ENCODE measurements at places on chromosomes 3 and 15.

DNA sequence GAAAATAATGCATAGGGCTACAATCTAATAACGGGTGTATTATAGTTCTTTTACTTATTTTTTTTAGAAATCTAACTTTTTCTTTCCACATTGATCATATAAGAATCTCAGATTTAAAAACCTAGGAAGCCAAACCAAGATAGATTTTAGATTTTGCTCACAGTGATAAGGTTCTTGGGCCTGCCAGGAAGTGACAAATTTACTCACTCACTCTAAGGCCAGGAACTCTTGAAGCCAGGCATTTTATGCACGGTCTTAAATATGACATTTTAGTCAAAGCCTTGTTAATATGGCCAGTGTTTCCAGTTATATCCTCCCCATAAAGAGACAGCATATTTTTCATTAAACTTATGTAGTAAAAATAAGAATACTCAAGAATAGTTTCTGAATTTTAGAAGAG, 271.4 kb downstream of the SQOR start:
- DNase-seq = no peak

- no peak for DNase-seq
These were observed 2.9 kb downstream of the ADPRH start for GRCh38 chr3:119582178-119582577.

DNA sequence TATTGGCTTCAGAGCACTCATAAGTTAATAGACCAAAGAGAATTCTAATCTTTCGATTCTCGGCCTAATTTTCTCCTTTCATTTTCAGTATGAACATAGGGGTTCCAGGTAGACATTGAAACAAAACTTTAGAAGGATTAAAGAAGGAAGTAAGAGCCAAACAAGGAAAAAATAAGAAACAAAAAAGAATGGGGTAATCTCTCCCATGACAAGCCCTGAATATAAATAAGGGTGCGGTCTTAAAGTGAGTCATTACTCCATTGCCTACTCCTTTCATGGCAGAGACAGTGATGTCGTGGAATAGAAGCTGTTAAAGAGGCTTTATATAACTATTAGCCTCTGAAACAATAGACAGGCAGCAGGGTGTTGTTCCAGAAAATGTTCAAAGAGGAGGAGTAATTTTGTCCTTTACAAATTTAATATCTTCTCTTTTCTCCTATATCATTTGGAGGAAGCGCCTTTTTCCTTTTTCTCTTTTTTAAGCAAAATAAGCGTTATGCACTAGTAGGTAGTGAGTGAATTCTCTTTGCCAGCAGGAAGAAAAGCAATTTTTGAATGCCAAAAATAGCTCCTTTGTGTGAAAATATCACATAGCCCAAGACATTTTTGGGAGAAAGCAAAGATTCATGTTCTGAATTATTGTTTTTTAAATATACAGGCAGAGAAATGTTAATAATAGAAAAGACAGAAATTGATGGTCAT, 607.9 kb upstream of the KCNMB2 start:
- no peak for DNase-seq

- no peak for DNase-seq
These were observed 321.9 kb upstream of the CCDC54 start for GRCh38 chr3:107055181-107055942.

DNA sequence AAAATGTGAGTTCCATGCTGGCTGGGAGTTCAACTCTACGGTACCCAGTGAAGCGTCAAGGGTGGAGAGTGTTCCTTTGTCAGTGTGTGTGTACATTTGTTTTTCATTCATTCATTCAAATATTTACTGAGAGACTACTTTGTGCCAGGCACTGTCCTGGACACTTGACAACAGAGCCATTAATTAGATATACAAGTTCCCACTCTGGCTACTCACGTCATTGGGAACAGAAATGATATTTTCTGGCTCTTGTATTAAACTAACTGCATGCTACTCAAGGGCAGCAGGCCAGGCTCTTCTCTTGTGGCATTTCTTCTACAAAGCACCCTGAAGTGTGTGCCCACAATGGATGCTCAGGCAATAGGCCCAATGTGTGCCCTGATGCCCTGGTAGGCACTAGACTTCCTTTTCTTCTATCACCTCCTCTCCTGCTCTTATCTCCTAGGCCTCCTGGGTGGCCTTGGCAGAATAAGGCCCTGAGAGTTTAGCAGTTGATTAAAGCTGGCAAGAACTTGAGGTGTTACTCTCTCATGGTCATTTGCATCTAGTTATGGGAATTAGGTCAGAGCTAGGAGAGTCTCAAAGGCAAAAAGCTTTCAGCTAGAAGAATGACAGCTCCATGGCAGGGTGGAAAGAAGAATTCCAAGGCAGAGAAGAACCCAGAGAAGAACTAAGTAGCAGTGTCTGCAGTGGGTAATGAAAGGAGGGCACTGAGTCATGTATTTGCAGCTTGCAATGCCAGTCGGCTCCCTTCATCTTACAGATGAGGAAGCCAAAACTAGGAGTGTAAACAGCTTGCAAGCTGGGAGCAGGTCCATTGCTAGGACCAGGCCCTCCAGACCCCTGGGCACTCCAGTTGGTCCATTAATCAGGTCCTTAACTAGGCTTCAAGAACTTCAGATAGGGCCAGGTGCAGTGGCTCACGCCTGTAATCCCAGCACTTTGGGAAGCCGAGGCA, 14.0 kb upstream of the SMAD3 start:
- DNase-seq = no peak

DNA sequence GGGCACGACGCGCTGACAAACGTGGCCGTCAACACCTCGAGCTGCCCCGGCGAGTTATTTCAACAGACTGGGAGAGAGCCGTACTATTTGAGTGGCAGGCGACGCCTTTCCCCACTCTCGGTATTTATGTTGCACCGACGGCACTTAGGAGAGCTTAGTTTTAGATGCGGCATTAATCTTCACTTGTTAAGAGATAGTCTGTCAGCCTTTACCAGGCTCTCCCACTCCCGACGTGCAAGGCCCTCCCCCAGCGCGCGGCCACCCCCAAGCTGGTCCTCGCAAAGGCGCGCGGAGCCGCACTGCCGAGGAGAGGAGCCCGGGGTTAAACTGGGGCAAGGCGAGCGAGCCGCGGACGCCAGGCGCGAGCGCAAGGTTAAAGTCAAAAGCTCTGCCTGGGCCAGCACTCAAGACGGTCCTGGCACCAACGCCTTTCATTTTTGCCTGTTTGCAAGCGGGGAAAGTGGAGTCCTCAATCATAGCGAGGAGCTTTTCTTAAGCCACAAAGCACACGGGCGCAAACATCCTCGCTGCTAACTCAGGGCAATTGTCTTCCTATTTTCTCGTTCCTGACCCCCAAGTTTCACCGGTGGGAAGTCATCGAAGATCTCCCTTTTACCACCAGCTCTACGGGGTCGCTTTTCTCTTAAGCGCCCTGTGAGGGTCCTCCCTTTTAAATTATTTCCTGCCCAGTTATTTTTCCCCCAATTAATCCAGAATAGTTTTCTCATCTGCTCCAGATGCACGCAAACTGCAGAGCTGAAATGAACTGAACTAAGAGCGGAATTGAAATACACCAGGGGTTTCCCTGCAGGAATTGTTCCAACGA, 86.6 kb downstream of the NR2F2 start:
- DNase-seq = no peak

GRCh38 chr15:57595011-57595866, 3.5 kb downstream of the MYZAP start:
- DNase-seq = no peak

DNA sequence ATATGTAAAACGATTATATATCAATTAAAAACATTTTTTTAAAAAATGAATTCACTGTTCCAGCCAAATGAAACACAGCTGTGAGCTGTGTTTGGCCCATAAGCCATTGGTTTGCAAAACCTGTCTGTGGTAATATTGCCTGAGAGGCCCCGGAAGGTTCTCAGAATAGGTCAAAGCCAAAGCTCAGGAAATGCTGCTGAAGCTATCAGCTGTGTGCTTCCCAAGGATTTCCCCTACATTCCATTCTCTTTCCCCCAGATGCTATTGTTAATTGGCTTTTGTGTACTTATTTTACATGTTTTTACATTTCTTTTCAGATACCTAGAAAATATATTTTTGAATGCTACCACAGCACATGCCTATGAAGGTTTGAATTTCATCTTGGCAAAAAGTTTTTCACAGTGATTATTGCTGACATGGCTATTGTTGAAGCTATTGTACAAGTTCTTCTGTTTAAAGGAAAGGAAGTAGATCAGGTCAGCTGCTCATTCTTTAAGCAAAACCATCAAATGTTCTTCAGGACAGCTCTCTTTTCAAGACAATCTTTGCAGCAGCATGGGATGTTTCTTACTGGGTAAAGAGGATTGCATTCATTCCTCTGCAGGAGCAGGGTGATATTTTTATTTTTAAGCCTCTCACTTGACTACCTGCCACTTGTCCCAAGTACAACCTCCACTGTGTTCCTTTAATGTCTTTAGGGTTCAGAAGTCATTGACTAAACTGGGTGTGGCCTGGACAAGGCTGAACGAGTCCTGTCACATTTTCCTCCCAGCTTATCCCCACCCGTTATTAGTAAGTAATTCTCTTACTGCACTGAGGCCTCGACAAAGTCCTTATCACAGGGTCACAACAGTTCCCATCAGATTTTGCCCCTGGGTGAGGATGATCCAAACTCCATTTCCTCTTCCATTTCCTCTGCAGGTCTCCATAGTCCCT, 26.3 kb upstream of the BNC1 start:
- DNase-seq = no peak

- DNase-seq = no peak
These were observed 17.6 kb upstream of the CCDC174 start for GRCh38 chr3:14633819-14634424.

DNA sequence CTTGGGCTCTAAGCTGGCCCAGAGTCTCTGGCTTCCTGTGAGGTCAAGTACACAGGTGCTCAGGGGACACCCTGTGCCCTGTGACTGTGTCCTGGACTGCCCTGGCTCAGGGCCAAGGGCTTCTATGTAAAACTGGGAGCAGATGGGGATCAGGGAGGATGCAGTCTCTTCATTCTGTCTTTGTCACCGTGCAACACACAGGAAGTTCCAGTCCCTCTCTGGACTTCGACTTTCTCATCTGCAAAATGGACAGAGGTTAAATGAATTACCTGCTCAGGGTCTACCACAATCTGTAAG, 61.9 kb upstream of the TLE3 start:
- DNase-seq = no peak

- no peak for DNase-seq
These were observed 19.0 kb upstream of the CSTA start for GRCh38 chr3:122305818-122306621.

DNA sequence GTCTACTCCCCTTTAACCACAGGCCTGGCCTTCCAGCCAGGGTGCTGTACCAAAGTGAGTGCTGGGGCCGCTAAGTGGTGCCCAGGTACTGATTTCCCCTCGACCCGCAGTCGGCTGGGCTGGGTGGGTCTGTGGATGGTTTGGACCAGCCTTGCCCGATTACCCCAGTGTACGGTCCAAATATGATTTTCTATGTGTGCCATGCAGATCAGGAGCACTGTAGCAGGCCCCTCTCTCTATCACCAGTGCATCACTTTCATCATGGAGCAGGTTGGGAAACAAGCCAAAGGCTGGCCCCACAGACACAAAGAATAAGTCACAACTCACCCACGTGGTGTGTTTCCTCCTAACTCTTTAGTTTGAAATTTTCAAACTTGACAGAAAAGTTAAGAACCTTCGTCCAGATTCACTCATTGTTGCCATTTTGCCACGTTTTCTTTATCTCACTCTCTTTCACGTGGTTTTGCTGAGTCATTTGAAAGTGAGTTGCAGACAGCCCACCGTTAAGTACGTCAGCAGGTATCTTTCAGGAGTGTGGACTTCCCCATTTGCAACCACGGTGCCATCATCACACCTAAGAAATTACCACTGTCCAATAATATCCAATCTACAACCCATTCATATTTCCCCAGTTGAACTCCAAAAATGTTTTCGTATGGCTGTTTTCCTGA, 37.0 kb downstream of the ZNF710 start:
- DNase-seq = no peak

- no peak for DNase-seq
These were observed 677.5 kb downstream of the ZPLD1 start for GRCh38 chr3:103112273-103112672.

DNA sequence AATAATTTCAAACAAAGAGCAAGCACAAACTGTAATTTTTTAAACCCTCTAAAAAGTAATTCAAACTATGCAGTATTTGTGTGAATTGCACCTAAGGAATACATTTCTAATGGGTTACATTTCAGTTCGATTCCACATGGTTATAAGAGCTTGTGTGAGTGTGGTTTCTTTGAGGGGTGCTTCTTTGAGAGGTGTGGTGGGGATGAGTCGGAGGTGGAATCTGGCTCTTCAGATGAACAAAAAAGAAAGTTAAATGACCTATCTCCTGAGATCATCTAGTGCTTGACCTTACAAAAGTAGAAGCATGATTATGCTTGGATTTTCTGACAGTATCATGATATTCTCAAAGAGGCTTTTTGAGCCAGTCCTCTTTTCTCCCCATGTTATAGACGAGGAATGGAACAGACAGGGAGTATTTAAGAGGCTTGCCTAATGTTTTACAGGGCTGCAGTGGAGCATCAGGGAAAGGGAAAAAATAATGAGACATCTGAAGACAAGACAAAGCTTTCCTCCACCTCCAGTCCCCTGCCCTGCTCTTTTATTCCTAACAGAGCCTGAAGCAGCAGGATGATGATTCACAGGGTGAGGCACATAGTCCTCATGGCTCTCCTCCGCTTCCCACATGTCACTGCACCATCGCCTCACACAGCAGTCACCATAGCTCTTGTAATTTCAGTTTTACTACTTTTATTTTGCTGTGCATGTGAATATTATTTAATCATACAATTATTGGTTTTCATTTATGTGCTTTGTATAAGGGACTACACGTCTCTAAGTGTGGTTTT, 82.0 kb downstream of the LYSMD4 start:
- no peak for DNase-seq

All from activated CD4-positive, CD25-positive, alpha-beta regulatory T cell (primary cell).